ENCODE measurements at places on chromosomes 5 and 9.

GRCh38 chr9:120909904-120910303, 16.7 kb downstream of the TRAF1 start:
- DNase-seq: peak; percentile 81

DNA sequence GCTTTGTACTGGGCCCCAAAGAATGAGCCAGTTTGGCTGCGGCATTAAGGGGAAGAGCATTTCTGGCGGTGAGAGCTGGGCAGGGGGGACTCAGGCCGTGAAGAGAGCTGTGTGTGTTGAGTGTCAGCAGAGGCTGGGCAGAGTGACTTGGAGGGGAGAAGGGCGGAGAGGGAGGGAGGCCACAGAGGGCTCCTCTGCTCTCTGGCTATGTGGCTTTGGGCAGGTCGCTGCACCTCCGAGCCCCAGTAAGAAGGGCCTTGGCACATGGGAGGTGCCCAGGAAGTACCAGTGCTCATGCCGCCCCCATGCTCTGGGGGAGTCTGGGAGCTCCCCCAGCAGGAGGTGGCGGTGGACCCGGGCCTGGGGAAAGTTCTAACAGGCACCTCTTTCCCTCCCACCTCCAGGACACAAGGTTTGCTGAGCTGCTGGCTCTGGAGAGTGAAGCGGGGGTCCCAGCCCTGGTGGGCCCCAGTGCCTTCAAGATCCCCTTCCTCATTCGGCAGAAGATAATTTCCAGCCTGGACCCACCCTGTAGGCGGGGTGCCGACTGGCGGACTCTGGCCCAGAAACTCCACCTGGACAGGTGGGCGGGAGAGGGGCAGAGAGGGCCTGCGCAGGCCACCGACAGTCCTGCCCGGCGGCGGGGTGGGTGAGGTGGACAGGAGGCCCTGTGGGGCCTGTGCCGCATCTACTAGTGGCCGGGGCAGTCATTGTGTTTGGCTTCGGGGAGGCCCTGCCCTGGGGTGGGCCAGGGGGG, 20.1 kb downstream of the HK3 start:
- no peak for DNase-seq

DNA sequence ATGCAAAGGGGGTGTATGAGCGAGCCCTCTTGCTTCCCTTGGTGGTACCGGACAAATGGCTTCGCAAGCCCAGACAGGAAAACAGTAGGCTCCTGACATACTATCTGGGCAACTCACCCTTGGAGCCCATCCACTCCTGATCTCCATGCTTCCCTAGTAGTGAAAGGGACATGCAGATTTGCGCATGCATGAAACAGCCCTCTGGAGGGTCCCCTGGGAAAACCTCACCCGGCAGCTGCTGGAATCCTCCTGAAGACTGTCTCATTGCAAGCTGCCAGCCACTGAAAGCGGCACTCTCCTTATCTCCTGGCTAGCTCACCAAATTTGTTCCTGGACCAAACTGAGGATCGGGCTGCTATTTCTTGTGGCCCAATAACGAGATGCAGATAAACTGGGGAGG, 10.2 kb downstream of the ZNF169 start:
- DNase-seq: no peak

GRCh38 chr5:157670662-157671591, at the start of gene C5orf52:
C5orf52 (plus strand) TSS chr5:157671533; CDS start chr5:157671615, 82 bp downstream.
- peak; percentile 30 for DNase-seq

DNA sequence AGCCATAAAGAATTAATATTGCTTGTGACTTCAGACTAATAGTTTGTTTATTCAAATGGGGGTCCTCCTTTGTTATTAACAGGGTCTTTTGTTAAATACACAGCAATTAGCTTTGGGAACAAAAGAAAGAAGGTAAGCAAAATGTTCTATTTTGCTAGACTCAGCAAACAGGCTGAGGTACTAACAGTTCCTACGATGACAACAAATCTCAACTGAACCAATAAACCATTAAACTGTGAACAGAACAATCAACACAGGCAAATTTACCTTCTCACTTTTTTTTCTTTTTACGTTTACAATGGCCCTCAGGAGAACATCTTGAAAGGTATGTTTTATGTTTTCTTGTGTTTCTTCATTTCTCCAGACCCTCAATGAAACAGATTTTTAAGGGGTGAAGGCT, 207.2 kb downstream of the NFIB start:
- no peak for DNase-seq

DNA sequence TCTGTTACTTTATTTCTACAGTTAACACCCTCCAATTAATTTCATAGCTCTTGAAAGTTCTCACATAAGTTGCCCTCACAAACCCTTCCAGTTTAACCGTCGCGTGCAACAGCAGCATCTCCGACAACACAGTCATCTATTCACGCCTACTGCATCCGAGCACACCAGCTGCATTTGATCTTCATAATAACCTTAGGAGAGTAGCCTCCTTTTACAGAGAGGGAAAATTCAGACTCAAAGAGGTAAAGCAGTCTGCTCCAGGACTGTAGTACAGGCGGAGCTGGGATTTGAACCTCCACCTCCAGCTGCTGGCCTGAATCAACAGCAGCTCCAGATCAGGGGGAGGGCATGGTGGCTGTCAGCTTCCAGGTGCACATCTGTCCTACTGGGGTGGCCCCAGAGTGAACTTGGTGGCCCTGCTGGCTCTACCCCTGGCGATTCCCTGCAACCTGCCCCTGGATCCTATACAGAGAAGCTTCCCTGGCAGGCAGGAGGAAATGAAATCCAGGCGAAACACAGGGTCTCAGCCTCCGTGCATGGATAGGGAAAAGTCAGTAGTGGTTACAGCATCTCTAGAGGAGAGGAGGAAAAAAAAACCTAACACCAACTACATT, 71.6 kb upstream of the UNC5A start:
- no peak for DNase-seq

DNA sequence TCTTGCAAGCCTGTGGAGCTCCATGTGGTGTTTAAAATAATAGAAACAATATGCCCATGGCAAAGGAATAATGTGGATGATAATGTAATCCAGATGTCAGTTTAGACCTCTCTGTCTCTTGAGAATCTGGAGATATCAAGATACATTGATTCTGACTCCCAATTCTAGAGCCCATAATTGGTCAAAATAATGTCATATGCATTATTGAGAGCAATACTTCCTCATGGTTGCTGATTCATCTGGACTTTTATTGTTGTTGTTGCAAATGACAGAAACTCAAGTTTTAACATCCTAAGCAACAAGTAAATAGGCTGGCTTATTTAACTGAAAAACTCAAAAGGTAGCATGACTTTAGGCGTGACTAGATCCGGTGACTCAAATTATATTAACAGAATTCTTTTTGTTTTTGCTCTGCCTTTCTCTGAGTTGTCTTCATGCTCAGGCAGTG, 152.1 kb downstream of the PCSK1 start:
- DNase-seq: no peak

- peak; percentile 79 for DNase-seq
Observed at GRCh38 chr9:131728961-131729360, 10.9 kb downstream of the RAPGEF1 start.

GRCh38 chr9:94649100-94649819, 9.9 kb upstream of the FBP1 start:
- DNase-seq: no peak

GRCh38 chr5:73314395-73315257, 134.0 kb downstream of the FOXD1 start:
- no peak for DNase-seq

DNA sequence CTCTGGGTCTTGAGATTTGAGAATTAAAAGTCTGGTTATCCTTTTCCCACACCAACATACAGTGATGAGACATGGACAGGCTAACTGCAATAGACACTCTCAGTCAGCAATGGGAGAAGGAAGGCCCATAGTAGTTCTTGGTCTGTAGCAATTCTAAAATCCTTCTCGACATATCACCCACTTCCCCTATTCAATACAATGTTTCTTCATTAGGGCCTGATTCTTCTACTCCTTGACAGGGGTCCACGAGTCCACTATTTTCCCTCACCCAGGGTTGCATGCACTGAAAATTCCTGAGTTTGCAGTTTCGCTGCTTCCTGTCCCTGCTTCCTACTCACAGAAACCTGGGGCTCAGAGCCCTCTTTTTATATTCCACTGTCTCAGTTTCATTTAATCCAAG, 402.8 kb downstream of the MAT2B start:
- no peak for DNase-seq

DNA sequence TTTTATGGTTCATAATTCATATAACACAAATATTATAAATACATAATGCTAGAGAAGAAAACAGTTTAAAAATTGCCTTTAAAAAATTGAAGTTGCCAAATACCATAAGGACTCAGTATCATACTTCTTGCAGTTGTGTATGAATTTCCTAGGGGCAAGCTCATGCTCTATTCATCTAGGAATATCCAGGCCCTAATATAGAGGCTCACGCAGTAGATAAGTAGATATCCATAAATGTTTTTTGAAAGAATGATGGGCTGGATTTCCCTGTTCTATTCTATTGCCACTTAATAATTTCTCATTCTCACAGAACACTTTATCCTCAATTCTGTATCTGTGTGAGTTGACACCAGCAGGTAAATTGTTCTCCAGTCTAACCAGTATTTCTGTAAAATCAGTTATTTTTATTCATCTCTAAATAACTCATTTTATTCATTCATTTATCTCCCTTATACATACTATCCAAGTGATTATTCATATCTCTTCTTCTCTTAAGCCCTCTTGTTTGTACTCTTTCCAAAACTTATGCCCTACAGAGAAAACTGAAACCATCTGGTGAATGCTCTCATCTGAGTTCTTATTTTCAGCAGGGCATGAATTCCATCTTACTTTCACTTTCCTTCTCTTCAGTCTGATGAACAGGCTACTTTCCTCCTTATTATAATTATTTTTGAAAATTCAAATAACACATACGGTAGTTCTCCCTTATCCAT, 97.1 kb downstream of the SLC44A1 start:
- DNase-seq: no peak

- DNase-seq: no peak
Observed at GRCh38 chr9:126389992-126390391, 63.4 kb downstream of the MVB12B start.
